ENCODE measurements at places on chromosomes 13 and 19.

GRCh38 chr13:33227927-33228647 lies 57.5 kb downstream of the STARD13 start:
- no peak for DNase-seq

DNA sequence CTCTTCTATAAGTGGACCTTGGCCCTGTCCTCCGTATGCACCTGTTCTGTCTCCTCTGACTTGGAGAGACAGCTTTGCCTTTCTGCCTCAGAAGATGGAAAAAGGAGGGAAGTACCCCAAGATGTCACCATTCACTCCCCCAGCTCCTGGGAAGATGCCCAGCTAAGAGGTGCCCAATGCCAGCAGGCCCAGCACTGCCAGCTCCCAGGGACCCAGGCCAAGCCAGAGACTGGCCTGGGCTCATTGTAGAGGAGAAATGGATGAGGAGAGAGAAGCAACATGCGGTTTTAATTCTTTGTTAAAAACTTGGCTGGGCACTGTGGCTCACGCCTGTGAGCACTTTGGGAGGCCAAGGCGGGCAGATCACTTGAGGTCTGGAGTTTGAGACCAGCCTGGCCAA lies 111.5 kb upstream of the ZNF507 start:
- no peak for DNase-seq

DNA sequence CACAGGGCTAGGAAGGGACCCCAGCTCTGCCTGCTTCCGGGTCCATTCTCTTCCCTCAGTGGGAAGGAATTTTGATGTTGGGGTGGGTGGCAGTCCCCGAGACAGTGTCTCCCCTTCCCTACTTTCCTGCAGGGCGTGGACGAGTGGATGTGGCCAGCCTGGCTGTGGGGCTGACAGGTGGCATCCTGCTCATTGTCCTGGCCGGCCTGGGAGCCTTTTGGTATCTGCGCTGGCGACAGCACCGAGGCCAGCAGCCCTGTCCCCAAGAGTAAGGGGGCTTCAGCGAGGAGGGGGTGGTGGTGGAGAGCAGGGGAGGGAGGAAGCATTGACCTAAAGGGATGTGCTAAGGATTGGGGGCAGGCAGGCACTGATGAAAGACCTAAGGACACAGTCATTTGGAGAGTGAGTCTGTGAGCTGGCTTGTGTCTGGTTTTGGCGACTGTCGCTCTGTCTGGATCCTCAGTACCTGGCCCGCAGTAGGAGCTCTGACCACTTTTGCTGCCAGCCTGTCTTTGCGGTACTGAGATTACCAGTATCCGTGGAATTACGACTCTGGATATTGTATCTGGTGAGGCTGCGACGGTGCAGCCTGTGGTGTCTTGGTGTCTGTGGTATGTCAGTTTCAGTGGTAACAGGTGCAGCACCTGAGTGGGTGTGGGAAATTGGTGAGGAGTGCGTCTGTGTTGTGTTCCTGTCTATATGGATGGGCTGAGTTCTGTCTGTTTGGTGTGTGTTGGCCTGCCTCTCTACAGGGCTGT lies 2.4 kb upstream of the PRR12 start:
- no peak for DNase-seq

DNA sequence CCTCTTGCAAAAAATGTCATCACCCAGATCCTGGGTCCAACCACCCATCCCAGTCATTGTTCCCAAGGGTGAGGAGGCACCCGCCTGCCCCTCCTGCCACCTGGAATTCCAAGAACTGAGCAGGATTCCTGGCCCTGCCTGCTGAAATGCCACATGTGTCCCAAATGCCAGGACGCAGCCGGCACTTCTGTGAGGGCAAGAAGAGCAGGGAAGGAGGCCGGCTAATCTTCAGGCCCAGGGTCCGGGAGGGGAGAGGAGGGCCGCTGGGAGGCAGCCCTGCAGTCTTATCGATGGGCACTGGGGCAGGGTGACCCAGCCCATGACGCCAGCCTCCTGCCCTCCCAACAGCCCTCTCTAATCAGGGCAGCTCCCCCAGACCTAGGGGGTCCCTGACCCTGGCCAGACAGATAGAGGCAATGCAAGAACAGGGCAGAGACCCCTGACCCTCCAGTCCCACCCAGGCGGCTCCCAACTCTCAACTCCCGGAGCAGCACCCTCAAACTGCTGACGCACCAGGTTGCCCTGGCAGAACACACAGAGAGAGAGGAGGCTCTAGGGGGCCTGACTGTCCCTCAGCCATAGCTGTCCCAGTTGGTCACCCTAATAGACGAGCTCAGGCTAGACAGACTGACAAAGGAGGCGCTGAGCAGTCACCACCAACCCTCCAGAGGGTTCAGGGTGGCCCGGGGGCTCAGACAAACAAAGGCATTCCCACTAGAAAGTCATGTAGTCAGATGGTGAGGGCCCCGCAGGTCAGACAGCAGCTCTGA lies 1.5 kb downstream of the MFSD12 start:
- no peak for DNase-seq

GRCh38 chr19:48935864-48936263 lies 2.4 kb downstream of the DHDH start:
- no peak for DNase-seq

GRCh38 chr13:49622174-49622946 lies 5.9 kb upstream of the ARL11 start:
- no peak for DNase-seq

DNA sequence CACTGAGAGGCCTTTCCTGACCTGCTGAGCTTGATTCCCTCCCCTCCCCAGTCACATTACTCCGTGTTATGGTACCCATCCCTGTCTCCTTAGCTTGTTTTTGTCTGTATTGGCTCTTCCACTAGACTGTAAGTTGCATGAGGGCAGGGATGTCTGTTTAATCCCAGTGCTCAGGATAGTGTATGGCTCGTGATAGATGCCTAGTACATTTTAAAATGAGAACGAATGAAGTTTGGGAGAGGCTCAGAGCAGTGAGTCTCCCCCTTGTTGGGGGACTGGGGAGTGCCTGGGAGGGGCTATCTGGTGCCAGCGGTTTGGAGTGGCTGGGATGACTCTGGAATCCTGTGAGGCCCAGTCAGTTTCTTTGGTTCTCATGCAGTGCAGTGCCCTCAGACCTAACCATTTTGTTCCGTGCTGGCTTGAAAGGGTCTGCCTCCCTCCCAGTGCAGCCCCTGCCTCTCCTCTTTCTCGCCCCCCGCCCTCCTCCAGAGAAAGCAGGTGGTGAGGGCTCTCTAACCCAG lies 35.5 kb downstream of the ACTN4 start:
- DNase-seq, result no peak

DNA sequence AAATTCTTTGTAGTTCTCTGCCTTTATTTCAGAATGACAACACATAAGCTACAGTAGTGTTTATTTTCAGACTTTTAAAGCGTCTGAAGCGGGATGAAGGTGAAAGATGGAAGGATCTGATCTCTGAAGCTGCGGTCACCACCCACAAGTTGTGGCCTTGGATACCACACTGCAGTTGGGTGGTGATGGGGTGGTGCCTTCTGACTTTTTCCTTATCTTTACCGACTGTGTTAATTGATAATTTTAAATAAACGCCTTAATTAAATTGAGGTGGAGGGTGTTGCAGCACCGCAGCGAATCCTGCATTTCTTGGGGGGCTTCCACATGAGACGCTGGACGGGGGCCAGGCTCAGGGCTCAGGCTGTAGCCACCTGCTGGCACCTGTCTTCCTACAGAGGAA lies 1.3 kb downstream of the TFDP1 start:
- DNase-seq, result no peak

DNA sequence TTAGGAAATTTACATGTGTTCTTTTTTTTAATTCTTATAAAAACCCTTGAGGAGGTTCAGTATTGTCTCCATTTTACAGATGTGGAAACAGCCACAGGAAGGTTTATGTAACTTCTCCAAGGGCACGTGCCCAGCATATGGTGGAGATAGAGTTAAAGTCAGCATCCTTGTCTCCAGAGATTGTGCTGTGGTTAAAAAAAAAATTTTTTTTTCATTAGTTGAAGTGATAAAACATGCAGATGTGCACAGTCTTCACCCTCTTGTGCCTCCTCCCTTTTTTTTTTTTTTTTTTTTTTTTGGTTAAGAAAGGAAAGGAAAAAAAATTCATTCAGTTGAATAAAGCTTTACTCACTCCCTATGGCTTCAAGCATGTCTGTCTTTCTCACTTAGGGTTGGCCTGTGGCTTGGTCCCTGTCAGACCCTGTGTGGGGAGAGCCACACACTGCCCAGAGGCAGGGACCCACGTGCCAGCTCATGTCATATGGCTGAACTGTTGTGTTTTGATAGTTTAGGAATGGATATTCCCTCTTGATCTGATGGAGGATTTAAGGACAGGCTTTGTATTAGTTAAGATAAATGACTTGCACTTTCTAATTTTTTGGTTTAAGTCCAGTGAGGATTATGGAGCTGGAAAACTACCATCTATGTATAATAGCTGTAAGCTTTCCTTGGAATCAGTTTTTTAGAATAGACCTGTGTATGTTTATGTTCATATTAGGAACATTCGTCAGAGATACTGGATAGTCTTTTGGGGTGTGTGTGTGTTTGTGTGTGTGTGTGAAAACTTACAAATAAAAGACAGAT lies 19.3 kb downstream of the RNASEH2B start:
- no peak for DNase-seq

- no peak for DNase-seq
Observed at GRCh38 chr19:18868380-18869022, 27.5 kb downstream of the CERS1 start.

DNA sequence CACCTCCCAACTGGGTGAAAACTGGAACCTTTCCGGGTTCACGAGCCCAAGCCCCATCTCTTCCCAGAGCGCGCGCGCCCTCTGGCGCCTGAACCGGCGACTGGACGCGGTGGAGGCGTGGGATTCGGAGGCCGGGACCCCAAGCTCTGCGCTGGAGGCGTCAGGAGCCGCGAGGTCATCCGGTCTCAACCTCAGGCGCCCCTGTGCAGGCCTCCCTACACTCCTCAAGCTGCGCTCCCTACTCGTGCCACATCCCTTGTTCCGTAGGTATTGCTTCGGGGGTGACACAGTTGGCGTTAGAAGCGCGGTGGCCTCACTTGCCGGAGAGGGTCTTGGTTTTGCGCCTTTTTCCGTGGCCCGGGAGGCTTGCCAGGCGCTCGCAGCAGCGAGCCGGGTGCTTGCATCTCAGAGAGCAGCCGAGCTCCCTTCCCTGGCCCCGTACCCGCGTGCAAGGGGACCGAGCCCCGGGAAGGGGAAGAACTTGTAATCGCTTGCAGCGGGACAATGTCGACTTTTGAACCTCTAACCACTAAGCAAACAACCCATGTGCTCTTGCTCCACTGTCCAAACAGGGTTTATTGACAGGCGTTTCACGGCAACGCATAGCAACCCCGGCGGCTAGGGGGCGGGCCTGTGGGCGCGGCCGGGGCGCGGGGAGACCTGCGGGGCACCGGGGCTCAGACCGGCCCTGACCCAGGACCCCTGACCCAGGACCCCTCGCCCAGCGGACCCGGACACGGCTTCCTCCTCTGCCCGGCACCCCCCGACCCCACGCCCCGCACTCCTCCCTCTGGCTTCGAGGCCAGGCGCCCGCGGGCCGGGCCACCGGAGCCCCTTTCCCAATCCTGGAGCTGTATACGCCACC lies 8.5 kb downstream of the CDX2 start:
- peak; percentile 77 for DNase-seq

GRCh38 chr13:40206241-40207000 lies 460.0 kb downstream of the FOXO1 start:
- peak; percentile 68 for DNase-seq

DNA sequence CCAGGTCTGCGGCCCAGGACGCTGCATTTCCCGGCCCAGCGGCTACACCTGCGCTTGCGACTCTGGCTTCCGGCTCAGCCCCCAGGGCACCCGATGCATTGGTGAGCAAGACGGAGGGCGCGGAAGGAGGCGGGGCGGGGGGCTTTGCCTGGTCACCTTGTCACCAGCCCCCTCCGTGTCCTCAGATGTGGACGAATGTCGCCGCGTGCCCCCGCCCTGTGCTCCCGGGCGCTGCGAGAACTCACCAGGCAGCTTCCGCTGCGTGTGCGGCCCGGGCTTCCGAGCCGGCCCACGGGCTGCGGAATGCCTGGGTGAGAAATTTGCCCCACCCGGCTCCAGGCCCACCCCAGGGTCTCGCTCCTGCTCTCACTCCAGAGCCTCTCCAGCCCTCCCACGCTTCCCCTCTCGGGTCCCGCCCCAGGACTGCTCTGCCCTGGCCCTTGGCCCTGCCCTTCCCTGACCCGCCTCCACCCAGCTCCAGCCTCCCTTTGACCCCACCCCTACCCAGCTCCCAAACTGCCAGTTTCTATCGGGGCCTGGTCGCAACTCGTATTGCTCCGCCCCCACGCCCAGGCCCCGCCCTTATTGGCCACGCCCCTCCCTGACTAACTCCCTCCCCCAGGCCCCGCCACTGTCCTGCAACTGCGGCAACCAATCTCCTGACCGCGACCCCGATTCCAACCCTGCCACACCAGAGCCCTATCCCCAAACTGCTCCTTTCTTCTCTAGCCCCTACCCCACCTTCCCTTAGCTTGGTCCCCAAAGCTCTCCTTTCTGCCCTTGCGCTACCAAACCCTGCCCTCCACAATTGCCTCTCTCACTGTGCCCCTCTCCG lies 8.6 kb downstream of the LTBP4 start:
- DNase-seq, result peak; percentile 84

GRCh38 chr13:97631158-97631557 lies 197.2 kb downstream of the RAP2A start:
- DNase-seq, result no peak

- no peak for DNase-seq
Observed at GRCh38 chr19:51242881-51243630, 7.8 kb upstream of the SIGLECL1 start.

DNA sequence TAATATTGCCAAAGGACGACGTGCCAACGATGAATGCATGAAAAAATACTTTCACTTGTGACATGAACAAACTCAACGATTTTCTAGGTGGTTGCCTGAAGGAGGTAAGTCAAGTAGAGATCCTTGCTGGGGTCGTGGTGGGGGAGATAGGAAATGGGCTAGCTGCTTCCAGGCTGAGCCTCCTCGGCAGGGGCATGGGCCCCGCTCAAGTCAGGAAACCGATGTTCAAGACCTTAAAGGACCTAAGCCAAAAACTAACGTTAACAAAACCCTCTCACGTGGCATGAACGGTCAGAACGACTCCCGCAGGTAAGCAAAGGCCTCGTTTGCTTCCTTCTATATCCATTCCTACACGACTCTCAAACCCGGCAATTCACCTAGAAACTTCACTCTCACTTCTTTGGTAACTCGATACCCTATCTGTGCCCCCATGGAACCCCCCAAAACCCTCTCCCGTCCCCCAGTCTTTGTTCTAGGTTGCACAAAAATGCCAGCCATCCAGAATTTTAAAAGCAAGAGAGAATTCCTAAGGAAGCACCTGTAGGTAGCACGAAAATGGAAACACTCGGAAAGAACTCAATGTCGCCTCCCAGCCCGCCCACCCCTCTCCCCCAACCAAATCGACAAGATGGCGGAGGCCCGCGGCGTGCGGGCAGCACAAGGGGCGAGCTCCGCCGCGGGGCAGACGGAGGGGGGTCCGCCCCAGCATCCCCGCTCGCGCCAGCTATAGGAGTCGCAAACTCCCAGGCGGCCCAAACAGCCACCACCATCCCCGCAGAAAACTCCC lies 13.6 kb downstream of the ACP4 start:
- no peak for DNase-seq
